WTC11 (cell line): ENCODE measurements at places on chromosomes 13 and 19.
A peak's percentile ranks its signal among the peaks of the same experiment; 100 is the strongest.

DNA sequence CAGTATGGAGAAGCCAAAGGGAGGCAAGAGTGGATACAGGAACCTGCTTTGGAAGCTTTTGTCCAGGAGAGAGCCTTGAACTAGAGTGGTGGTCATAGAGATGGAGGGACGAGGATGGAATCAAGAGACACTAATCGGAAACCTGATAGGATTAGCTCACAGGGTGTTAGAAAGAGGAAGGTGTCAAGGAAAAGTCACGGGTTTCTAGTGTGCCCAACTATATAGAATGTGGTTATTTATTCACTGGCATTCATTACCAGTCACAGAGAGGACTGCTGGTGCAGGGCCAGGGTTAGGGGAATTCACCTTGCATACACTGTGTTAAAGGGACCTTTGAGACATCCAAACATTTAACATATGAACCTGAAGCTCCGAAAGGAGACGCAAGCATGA is 43.4 kb upstream of the URAD start:
- H3K27me3 ChIP-seq, result no peaks in the 10 kb centered on the region; the same call in 1 of the 2 replicates
- H3K4me1 ChIP-seq, result no peaks in the 10 kb centered on the region
- no peak for DNase-seq

GRCh38 chr19:39325778-39326665 is 5.4 kb upstream of the LRFN1 start:
- peaks cover 15% of the 10 kb centered on the region for H3K4me1 ChIP-seq
- H3K27me3 ChIP-seq, result peaks cover 41% of the 10 kb centered on the region
- no peaks in the 10 kb centered on the region for H3K36me3 ChIP-seq
- no peak overlapping the region for H3K27ac ChIP-seq
- no peak overlapping the region for H3K4me3 ChIP-seq

DNA sequence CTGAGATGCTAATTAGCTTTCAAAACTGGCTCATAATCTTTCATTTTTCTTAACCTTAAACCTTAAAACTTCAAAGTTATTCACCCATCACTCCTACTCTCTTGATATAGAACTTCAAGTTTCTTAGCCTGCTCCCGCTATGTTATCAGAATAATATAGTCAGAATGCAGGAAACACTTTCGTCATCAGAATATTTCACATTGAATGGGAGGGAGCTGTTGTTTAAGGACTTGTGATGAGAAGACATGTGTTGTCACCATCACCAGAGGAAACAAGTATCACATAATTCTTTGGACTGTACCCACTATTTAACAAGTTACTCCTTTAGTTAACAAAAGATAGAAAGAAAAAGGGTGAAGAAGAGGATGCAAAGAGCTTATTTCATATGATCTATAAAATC is 65.0 kb upstream of the FNDC3A start:
- no peak overlapping the region for H3K4me3 ChIP-seq
- DNase-seq, result no peak
- H3K27me3 ChIP-seq, result peaks cover 3% of the 10 kb centered on the region
- peaks cover 6% of the 10 kb centered on the region for H3K4me1 ChIP-seq
- H3K36me3 ChIP-seq, result no peaks in the 10 kb centered on the region
- no peak overlapping the region for H3K27ac ChIP-seq

DNA sequence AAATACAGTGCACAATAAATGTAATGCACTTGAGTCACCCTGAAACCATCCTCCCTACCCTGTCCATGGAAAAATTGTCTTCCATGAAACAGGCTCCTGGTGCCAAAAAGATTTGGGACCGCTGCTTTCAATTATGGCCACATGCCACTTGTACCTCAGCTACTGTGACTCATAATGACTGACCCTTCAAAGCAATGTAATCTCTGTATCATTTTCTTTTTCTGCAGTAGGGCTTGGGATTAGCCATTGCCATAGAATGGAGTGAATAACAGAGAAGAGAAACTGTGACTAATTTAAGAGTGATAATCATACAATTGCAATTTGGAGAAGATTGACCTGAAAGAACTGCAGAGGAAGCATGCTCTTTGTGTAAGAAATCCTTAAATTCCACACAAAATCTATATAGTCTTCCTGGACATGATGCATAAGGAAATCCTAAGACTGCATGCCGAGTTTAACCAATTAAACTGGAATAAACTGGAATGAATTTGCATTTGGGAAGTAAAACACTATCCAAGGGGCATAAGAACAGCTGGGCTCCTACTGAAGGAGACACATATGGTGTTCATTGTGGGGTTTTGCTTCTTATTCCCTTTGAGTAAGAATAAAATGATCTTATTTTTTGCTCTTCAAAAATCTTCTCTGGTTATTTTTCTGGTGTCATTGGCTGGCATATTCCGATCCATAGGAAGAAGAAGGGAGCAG is 59.5 kb upstream of the SLC7A1 start:
- H3K4me3 ChIP-seq, result no peak overlapping the region
- H3K36me3 ChIP-seq, result peaks cover 53% of the 10 kb centered on the region
- DNase-seq, result no peak
- H3K27me3 ChIP-seq, result no peaks in the 10 kb centered on the region
- no peaks in the 10 kb centered on the region for H3K4me1 ChIP-seq

DNA sequence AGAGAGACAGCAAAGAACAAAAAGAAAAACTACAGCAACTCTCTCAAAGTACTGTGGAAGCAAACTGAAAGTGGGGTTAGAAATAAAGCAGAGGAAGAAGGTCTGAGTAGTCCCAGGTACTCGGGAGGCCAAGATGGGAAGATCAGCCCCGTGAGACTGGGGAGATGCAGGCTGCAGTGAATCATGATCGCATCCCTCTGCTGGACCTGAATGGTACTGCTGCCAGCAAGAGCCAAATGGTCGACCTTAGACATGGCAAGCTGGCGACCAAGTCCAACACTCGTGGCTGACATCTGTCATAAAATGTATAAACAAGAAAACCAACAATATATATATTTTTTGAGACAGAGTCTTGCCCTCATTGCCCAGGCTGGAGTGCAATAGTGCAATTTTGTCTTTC is 33.7 kb upstream of the ZNF724 start:
- peak; percentile 81 for DNase-seq
- H3K27ac ChIP-seq, result no peak overlapping the region
- H3K4me1 ChIP-seq, result no peaks in the 10 kb centered on the region
- peaks cover 39% of the 10 kb centered on the region for H3K36me3 ChIP-seq
- no peak overlapping the region for H3K4me3 ChIP-seq
